Left lung (tissue), 14 donors: ENCODE measurements at places on chromosomes 16 and 17. TPM values are rescaled to one million over a fixed set of nuclear protein-coding genes. Genes with fewer than 3 reads are reported as not detected.

The CCDC200 gene
- polyA plus RNA-seq = 23.6 TPM

The SLC6A2 gene
- 0.10 TPM for polyA plus RNA-seq

GRCh38 chr17:32519228-32520103, 32.7 kb downstream of the CDK5R1 start:
- H3K36me3 ChIP-seq = no peaks in the 10 kb centered on the region
- DNase-seq = peak; percentile 86
- peaks cover 5% of the 10 kb centered on the region for H3K4me1 ChIP-seq
- H3K27ac ChIP-seq = peak overlapping the region; percentile 2

GRCh38 chr16:1858189-1858865, 13.6 kb downstream of the MEIOB start:
- no peaks in the 10 kb centered on the region for H3K36me3 ChIP-seq
- DNase-seq = no peak
- no peak overlapping the region for H3K4me3 ChIP-seq
- no peaks in the 10 kb centered on the region for H3K4me1 ChIP-seq

- DNase-seq = no peak
- H3K27me3 ChIP-seq = peaks cover 5% of the 10 kb centered on the region
- H3K4me1 ChIP-seq = peaks cover 23% of the 10 kb centered on the region
- H3K27ac ChIP-seq = no peak overlapping the region
- no peak overlapping the region for H3K4me3 ChIP-seq
Observed at GRCh38 chr17:57856792-57857620, 7.2 kb upstream of the MRPS23 start.

- no peak overlapping the region for H3K27ac ChIP-seq
- no peaks in the 10 kb centered on the region for H3K36me3 ChIP-seq
Observed at GRCh38 chr16:56212144-56212543, 20.9 kb downstream of the GNAO1 start.

- no peaks in the 10 kb centered on the region for H3K4me1 ChIP-seq
- H3K27me3 ChIP-seq = peaks cover 57% of the 10 kb centered on the region
- H3K27ac ChIP-seq = no peak overlapping the region
- H3K36me3 ChIP-seq = no peaks in the 10 kb centered on the region
- DNase-seq = no peak
Observed at GRCh38 chr16:12900156-12900555, 1.2 kb upstream of the SHISA9 start.

The FOXJ1 gene
- polyA plus RNA-seq = 13.9 TPM

The KRTAP9-9 gene
- polyA plus RNA-seq = not detected

DNA sequence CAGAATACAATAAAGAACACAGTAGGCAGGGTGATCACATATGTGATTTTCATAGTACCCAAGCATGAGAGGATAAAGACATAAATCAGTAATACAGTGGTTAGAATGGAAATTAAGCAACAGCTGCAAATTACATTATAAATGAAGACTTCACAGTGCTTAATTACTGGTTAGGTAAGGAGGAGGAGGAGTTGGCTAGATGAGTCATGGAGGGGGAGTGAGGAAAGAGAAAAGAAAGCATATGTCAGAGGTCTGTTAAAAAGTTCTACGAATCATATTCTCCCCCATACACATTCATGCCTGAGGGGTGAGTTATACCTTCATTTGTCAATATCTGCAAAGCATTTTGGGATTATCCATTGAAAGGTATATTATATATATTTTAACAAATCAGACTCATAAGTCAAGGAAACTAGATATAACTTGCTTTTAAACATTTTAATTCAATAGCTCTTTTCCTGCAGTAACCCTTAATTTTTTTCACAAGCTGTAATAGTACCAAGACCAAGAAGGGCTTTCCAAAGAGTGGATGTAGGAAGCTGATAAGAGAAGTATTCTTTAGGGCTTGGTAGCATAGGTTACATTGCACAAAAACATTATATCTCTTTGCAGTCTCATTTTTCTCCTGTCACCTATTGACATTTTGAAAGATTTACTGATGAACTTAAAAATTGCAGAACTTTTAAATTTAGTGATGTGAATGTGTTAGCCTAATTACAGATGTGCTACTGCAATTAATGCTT, 99.3 kb downstream of the STXBP4 start:
- no peaks in the 10 kb centered on the region for H3K27me3 ChIP-seq
- H3K4me3 ChIP-seq = no peak overlapping the region
- no peak overlapping the region for H3K27ac ChIP-seq
- H3K36me3 ChIP-seq = no peaks in the 10 kb centered on the region
- no peaks in the 10 kb centered on the region for H3K4me1 ChIP-seq

GRCh38 chr17:41527063-41528023, 765 bp downstream of the KRT19 start:
- H3K4me1 ChIP-seq = peaks cover 16% of the 10 kb centered on the region
- DNase-seq = peak; percentile 80
- peaks cover 10% of the 10 kb centered on the region for H3K36me3 ChIP-seq
- peak overlapping the region; percentile 86 for H3K27ac ChIP-seq
- H3K4me3 ChIP-seq = peak overlapping the region; percentile 43

GRCh38 chr17:71229070-71229469, 891.8 kb upstream of the SOX9 start:
- no peak overlapping the region for H3K27ac ChIP-seq
- no peaks in the 10 kb centered on the region for H3K4me1 ChIP-seq
- H3K4me3 ChIP-seq = no peak overlapping the region
- DNase-seq = no peak
- no peaks in the 10 kb centered on the region for H3K36me3 ChIP-seq

The UBE2Z gene
- 102 TPM for polyA plus RNA-seq
